ENCODE measurements at places on chromosomes 3 and 15.

- no peak for DNase-seq
Observed at GRCh38 chr3:116263842-116264545, 181.3 kb downstream of the LSAMP start.

DNA sequence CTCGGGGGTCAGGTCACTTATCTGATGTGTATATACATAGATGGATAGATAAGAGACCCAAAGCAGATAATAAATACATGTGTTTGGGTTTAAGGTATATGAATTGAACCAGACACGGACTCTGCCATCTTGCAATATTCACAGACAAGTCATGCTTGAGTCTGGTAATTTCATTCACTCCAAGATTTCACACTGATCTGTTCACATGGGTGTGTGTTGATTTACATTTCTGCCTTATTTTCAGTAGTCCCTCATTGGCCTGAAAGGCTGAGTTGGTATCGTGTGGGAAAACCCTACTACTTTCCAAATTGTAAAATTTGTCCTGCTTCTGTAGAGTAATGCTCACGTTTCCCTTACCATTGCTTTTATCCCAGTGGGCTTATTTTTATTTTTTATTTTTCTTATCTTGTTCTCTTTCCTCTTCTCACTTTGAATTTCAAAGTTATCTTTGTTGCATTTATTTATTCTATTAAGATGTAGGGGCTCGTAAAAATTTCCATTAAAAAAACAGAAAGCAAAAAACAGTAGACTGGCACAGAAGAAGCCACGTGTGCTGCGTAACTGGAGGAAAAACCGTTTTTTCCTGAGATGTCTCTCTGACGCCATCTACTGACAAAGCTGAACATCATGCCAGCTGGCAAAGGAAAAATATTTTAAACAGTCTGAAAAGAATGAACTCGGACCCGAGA is 10.8 kb upstream of the MFSD1 start:
- peak; percentile 47 for DNase-seq

DNA sequence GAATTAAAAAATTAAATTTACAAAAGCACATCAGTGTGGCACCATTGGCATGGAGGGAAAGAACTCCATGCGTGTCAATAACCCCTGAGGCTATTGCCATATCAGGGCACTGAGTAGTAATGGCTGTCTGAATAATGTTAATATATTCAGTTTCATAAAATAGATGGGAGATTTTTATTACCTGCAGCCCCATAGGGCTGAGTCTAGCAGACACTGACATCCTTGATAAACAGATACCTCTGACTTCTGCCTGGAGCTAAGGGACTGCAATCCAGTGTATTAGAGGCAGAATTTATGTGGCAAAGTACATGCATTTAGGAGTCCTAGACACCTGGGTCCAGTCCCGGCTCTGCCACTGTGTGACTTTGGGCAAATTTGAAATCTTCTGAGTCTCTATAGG is 38.8 kb upstream of the SV2B start:
- DNase-seq, result no peak

- no peak for DNase-seq
Observed at GRCh38 chr3:18422972-18423371, 2.2 kb downstream of the SATB1 start.

DNA sequence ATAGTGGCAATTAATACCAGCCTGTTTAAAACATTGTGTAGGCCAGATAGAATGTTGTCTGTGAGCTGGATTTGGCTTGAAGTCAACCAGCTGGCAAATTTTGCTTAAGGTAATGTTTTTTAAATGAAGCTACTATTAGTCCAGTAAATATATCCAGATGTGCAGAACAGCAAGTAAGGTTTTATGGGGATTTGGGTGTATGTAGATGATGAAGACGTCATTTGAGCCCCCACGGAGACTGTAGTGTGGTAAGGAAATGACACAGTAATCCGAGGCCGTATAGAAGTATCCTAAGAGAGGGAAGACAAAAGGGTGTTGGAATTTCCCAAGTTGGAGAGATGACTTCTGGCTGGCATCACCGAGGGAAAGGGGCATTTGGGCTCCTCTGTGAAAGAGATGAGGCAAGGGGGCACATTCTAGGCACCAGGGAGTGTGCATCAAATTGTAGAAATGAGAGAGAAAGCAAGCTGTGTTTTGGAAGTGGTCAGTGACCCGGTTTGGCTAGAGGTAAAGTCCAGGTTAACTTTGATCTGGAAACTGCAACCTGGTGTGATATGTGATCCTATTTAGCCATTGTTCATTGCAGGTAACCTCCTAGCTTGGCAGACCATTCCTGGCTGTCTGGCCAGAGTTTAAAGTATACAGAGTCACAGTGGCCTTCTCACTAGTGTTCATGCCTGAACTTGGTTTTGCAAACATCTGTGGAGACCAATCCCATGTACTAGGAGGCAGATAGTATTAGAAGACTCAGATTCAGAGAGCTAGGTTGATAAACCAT is 104.2 kb downstream of the ITPR1 start:
- no peak for DNase-seq

GRCh38 chr3:37770938-37771918 is 90.5 kb upstream of the CTDSPL start:
- no peak for DNase-seq

DNA sequence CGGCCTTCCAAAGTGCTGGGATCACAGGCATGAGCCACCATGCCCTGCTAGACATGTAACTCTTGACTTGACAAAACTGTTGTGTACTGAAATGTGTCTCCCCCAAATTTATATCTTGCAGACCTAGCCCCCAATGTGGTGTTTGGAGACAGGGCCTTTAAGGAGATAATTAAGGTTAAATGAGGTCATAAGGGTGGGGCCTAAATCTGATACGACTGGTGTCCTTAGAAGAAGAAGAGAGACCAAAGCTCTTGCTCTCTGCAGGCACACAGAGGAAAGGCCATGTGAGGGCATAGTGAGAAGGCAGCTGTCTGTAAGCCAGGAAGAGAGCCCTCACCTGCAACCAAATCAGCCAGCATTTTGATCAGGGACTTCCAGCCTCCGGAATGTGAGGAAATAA is 361.3 kb downstream of the SV2B start:
- DNase-seq, result no peak

DNA sequence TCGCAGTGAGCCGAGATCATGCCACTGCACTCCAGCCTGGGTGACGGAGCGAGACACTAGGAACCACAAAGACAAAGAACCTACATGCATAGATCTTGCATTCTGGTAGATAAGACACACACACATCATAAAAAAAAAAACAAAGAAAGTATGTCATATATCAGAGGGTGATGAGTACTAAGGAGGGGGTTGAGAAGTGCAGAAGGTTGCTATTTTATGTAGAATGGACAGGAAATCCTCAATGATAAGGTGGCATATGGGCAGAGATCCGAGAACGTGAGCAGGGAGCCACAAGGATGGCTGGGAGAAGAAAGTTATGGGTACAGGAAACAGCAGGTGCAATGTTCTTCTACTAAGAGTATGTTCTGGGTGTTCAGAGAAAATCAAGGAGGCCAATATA is 118.8 kb downstream of the MEX3B start:
- DNase-seq, result no peak

GRCh38 chr3:29612536-29612935 is 331.7 kb downstream of the RBMS3 start:
- DNase-seq, result no peak

DNA sequence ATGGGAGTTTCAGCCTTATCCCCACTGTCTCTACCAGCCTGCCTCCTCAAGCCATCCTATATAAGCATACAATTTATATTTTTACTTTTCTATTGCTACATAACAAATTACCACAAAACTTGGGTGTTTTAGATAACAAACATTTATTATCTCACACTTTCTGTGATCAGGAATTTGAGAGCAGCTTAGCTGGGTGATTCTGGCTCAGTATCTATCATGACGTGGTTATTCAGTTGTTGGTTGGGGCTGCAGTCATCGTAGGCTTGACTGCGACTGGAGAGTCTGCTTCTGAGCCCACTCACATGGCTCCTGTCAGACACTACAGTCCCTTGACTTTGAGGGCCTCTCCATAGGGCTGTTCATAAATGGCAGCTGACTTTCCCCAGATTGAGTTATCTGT is 20.7 kb downstream of the PARP15 start:
- DNase-seq, result no peak

- DNase-seq, result no peak
Observed at GRCh38 chr15:64209680-64210334, 47.0 kb upstream of the PPIB start.

GRCh38 chr3:119409844-119410243 is 53.6 kb downstream of the TMEM39A start:
- no peak for DNase-seq

GRCh38 chr3:126938520-126939337 is 44.2 kb upstream of the PLXNA1 start:
- no peak for DNase-seq

DNA sequence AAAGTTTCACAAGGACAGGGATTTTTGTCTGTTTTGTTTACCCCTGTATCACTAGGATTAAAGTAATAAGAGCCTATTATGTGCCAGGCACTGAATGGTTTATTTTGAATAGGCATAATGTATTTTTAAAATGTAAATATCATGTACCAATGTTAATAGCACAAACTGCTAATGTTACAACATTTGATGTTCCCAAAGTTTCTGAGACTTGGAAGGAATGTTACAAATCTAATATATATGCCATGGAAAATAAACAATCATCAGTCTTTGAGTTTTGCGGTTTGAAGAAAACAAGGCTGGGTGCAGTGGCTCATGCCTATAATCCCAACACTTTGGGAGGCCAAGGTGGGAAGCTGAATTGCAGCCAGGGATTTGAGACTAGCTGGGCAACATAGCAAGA is 159.4 kb downstream of the CDIN1 start:
- no peak for DNase-seq

- no peak for DNase-seq
Observed at GRCh38 chr3:13569641-13570390, 20.9 kb downstream of the FBLN2 start.

DNA sequence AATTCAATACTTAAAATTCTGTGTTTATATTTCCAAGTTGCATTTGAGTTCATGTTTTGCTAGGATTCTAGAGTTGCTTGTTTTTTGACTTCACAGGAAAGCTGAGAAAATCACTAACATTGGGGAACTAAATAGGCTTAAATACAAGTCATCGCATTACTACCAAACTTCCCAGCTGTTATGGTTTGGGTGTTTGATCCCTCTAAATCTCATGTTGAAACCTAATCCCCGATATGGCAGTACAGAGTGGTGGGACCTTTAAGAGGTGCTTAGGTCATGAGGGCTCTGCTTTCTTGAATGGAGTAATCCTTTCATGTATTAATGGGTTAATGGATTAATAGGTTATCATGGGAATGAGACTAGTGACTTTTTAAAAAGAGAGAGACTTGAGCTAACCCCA is 77.2 kb upstream of the ARPP21 start:
- no peak for DNase-seq

DNA sequence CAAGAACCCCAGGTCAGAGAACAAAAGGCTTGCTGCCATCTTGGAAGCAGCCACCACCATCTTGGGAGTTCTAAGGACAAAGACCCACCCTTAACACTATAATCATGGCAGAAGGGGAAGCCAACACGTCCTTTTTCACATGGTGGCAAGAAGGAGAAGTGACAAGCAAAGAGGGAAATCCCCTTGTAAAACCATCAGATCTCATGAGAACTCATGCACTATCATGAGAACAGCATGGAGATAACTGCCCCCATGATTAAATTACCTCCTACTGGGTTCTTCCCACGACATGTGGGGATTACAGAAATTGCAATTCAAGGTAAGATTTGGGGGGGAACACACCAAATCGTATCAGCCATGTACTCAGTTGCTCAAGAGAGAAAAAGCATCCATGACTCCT is 21.1 kb upstream of the GBE1 start:
- DNase-seq, result no peak

DNA sequence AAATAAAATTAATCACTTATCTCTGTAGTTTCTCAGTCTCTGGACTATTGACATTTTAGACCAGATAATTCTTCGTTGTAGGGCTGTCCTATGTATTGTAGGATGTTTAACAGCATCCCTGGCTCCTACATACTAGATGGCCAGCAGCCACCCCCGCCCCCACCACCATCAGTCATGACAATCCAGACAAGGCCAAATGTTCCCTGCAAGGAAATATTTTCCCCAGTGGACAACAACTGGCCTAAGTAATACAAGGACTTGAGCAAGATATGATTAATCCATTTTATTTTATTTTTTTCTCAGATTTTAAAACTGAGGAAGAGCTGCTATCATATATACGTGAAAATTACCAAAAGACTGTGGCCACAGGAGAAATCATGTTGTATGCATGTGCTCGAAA is 23.8 kb downstream of the TICRR start:
- DNase-seq, result no peak

DNA sequence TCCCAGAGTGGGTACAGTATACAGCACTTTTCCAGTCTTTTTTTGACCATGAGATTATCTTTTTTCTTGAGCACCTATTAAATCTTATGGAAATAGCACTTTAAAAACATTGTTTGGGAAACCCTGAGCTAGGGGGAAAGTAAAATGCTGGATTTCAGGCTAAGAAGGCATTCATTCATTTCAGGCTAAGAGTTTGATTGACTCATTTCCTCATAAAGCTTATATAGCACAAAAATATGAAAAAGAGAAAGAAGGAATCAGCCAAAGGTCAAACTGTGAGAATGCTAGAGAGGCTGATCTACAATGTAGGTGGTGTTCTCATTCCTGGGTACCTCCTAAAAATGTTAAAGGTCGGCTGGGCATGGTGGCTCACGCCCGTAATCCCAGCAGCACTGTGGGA is 10.5 kb downstream of the TTC23 start:
- no peak for DNase-seq

DNA sequence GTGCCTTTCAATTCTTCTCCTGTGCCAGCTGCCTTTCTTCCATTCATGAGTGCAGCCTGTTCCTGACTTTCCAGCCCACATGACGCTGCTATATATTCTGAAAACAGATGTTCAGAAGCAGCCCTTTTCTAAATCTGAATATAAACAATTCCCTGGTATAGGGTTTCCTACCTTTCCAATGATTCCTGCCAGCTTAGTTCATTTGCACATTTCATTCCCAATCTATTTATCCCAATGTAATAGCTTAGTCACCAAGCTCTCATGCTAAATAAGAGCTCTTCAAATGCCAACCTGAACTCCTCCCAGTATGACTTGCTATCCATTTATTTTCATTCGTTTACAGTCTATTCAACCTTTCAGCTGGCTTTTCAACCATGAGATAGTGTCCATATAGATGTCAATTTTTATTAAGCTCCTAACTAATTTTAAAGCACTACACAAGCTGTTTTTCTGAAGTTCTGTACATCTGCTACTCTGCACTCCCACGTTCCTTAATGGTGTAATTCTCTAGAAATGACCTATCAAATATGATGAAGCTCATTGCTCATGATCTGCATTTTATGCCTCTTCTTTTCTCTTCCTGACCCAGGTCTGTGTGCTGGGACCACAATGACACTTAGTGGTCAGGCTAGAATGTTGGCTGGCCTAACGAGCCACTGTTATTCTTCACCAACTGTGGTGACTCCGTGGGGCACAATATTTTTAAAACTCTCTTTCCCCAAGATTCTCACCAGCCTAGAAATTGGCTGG is 605.0 kb upstream of the TBL1XR1 start:
- DNase-seq, result no peak

Measured in CD4-positive, alpha-beta T cell treated with Interleukin-6 for 4 hours (primary cell).